Caco-2 (cell line): ENCODE measurements at places on chromosomes 3 and 15. TPM values are rescaled to one million over a fixed set of nuclear protein-coding genes. Genes with fewer than 3 reads are reported as not detected.

GRCh38 chr15:30990036-30990435 is 1.4 kb downstream of the MTMR10 start:
- DNase-seq = peak; percentile 15

DNA sequence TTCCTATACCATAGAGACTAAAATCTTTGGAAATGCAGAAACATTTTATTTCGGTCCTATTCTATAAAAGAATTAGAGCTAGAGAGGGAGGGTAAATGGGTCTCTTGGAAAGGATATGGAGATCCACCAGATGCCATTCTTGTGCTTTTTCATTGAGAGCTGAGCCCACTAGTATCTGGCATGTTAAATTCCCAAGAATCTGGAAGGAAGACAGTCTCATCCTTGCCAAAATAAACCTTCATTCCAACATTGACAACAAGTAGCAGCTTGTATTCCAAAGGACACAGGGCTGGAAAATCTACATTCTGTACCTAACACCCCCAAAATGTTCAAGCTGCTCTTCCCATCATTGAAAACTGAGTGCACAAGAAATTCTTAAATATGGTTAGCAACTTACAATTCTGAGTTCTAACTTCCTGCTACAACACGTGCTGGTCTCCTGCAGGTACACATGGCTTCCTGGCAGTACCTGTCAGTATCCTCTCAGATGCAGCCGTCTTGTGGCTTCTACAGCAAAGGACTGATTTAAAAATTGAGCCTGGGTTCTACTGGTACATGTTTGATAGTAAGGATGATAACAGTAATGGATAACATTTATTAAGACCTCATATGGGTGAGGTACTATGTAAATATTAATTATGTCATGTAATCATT is 348.1 kb downstream of the SV2B start:
- DNase-seq = no peak

- DNase-seq = no peak
Observed at GRCh38 chr15:49215768-49216739, 46.0 kb downstream of the GALK2 start.

DNA sequence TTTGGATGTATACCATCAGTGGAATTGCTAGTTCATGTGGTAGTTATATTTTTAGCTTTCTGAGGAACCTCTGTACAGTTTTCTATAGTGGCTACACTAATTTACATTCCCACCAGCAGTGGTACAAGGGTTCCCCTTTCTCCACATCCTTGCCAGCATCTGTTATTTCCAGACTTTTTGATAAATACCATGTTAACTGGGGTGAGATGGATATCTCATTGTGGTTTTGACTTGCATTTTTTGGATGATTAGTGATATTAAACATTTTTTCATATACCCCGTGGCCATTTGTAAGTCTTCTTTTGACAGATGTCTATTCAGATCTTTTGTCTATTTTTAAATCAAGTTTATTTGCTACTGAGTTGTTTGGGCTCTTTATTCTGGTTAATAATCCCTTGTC is 455.6 kb upstream of the RARB start:
- no peak for DNase-seq

GRCh38 chr3:20068512-20069177 is 28.4 kb downstream of the KAT2B start:
- no peak for DNase-seq

DNA sequence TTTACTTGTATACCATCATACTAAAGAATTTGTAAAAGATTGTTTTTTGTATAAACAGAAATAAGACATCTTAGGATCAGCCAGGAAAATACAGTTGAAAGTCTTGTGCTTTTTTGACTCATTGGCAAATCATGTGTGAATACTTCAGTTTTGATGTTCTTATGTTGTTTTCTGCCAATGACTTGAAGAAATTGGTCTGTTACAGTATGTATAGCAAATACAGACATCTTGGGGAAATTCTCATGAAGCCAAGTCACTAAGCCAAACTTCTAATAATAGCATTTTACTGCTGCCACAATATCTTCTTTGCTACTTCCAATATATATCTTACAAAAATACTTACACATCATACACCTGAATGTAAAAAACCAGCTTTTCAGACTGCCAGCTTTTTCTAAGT is 83.2 kb downstream of the DZIP3 start:
- DNase-seq = no peak

DNA sequence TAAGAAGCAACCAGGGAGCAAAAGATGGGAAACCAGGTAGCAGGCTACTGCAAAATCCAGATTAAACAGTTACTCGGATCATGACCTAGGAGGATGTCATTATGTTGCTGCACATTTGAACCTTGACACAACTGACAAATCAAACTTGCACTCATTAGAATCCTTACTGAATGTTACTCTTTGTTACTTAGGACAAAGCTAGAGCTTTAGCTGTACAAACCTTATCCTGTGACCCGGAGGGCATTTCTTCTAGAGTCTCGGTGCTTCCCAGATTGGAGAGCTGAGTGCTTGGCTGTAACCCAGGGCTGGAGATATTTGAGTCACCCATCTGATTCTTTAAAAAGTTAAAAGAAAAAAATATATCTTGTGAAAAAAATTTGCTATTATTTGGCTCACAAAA is 43.4 kb downstream of the DCP1A start:
- DNase-seq = no peak

- DNase-seq = no peak
Observed at GRCh38 chr3:62143843-62144450, 229.4 kb downstream of the FEZF2 start.

- no peak for DNase-seq
Observed at GRCh38 chr3:110804856-110805255, 266.8 kb upstream of the NECTIN3 start.

GRCh38 chr3:13123013-13123654 is 49.9 kb upstream of the IQSEC1 start:
- peak; percentile 6 for DNase-seq

DNA sequence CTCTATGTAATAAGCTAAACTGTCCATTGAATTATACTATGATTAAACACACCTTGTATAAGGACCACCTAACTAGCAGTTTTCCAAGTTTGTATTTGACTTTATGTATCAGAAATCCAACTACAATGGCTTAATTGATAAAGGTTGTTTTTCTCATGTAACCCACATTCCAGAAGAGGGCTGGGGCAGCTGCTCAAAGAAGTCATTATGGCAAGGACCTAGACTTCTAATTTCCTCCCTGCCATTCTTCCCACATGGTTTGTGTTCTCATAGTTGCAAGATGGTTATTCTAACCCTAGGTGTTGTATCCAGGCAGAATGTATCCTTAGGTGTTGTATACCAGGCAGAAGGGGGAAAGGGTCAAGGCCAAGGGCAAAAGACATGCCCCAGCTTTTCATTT is 35.7 kb downstream of the GPR176 start:
- DNase-seq = no peak

GRCh38 chr3:184632551-184633236 is 71.1 kb downstream of the EPHB3 start:
- no peak for DNase-seq

DNA sequence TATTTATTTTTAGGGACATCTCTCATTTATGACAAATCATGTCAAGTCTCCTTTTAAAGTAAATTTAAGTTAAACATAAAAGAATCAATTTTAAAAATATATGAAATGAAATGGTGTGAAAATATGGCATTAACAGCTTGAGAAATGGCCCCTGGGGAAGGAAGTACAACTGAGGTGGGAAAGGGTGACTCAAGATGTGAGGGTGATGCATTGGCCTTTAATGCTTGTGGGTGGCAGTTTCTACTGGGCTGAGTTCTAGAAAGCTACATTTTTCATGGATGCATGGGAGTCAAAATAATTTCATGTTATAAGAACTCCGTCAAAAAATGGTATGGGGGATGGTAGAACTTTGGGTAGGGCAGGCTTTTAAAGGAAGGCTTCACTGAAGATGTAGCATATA is 708.8 kb upstream of the CFAP20DC start:
- DNase-seq = no peak

GRCh38 chr3:71537211-71537611 is 46.3 kb downstream of the FOXP1 start:
- DNase-seq = no peak

GRCh38 chr3:36911990-36912804 is 32.7 kb downstream of the TRANK1 start:
- no peak for DNase-seq

DNA sequence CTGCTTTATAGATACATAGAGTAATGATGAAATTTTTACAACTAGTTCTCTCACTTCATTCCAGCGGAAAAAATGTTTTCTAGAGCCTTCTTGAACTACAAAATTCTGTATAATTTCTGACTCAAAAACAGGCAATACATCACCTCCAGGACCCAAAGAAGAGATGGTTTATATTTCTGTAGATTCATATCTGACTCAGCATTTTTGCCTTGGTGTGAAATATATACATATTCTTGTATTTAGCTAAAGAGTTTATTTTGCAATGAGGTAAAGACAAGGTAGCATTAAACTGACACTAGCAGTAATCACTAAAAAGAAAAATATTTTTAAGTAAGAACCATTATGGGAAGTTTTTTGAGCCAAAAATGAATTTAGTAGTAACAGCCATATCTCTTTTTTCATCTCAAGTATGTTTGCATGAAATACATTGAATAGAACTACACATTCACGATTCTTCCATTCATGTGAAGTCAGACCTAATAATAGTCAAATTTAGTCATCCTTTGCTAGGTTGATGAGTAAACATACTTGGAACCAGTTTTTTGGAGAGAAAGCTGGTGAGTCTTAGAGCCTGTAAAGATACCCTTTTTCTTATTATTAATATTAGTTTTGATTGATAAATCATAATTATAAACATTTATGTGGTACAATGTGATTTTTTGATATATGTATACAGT is 31.6 kb downstream of the COL8A1 start:
- DNase-seq = no peak

DNA sequence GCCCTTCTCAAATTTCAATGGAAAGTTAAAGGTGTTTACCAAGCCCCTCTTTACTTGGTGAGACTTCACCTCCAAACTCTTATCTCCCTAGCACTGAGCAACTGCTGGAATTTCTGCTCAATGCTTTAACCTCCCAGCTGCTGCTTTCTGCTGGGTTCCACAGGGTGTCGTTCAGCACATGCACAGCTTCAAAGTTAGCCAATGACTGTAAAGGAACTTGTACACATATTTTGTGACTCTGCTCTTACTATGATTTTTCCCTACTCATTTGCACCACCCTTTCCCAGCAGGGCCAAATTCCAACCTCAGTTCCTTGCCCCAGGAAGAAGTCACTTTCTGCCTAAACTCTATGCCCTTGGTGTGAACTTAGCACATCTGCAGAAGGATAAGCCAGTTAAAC is 89.7 kb downstream of the ULK4 start:
- DNase-seq = no peak

Gene ANKUB1
- not detected in 2 replicates for total RNA-seq

Gene CADPS
- not detected in 2 replicates for total RNA-seq

Gene MYH15
- total RNA-seq = 0.21 and 0.25 TPM in 2 replicates

Gene PLA2G4F
- total RNA-seq = 2.5 and 2.9 TPM in 2 replicates

Gene CHRM5
- not detected in 2 replicates for total RNA-seq

Gene CCR9
- not detected in 2 replicates for total RNA-seq

Gene PPP2R3A
- total RNA-seq = 9.5 and 10.2 TPM in 2 replicates

Gene SH3GL3
- total RNA-seq = not detected in 2 replicates
